ENCODE measurements at places on chromosomes 7 and 10. TPM values are rescaled to one million over a fixed set of nuclear protein-coding genes. Genes with fewer than 3 reads are reported as not detected.

MBL2 gene
- not detected for total RNA-seq

MOSPD3 gene
- total RNA-seq, result 43.5 TPM

PVRIG gene
- 61.6 TPM for total RNA-seq

ASIC3 gene
- 3.2 TPM for total RNA-seq

MYPN gene
- total RNA-seq, result not detected

SPDYE1 gene
- total RNA-seq, result not detected

CLDN3 gene
- not detected for total RNA-seq

BLVRA gene
- total RNA-seq, result 29.2 TPM

WIPF3 gene
- total RNA-seq, result not detected

SPACDR gene
- 3.6 TPM for total RNA-seq

CCDC172 gene
- not detected for total RNA-seq

- H3K27me3 ChIP-seq, result no peaks in the 10 kb centered on the region
- peak; percentile 91 for DNase-seq
- no peaks in the 10 kb centered on the region for H3K36me3 ChIP-seq
- H3K4me3 ChIP-seq, result peak overlapping the region; percentile 68
- H3K4me1 ChIP-seq, result peaks cover 54% of the 10 kb centered on the region
Measured at GRCh38 chr10:132447446-132448247, 50.6 kb downstream of the PWWP2B start.

- no peaks in the 10 kb centered on the region for H3K27me3 ChIP-seq
- peaks cover 8% of the 10 kb centered on the region for H3K36me3 ChIP-seq
- H3K4me1 ChIP-seq, result peaks cover 54% of the 10 kb centered on the region
- DNase-seq, result no peak
- peak overlapping the region; percentile 29 for H3K4me3 ChIP-seq
Measured at GRCh38 chr7:127413326-127413725, 20.8 kb upstream of the ZNF800 start.

DNA sequence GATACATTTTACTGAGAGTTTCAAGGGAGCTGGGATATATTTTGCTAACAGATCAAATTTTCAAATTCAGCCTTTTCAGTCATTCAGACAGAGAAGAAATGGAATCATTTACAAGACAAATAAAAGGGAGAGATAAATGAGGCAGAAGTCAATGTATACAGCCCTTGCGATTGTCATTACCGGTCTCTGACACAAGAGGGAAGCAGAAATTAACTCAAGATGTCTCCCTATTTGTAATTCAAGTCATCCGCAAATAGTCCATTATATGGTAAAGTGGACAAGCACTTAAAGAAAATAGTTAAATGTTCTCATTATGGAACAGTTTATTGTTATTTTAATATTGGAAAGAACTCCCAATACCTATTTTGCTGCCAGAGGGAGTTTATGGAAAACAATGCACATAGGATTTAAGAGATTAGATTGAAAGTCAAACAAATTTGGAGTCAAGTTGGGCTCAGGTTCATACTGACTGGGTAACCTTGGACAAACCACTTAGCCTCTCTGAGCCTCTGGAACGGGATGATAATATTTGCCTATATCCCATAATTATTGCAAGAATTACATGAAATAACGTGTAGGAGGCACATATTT, 89.3 kb upstream of the PRKCQ start:
- H3K4me3 ChIP-seq, result no peak overlapping the region
- H3K27me3 ChIP-seq, result peaks cover 11% of the 10 kb centered on the region
- H3K27ac ChIP-seq, result no peak overlapping the region
- H3K36me3 ChIP-seq, result no peaks in the 10 kb centered on the region

DNA sequence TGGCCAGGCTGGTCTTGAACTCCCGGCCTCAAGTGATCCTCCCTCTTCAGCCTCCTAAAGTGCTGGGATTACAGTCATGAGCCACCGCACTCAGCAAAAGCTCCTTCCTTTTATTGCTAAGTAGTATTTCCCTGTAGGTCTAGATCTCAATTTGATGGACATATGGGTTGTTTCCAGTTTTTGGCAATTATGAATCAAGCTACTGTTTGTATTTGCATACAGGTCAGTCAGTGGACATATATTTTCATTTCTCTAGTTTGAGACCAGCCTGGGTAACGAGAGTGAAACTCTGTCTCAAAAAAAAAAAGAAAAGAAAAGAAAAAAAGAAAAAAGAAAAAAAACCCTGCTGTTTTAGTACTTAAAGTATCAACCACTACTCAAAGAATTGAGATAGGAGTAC, 6.4 kb upstream of the PRKRIP1 start:
- DNase-seq, result no peak
- H3K27me3 ChIP-seq, result no peaks in the 10 kb centered on the region
- no peak overlapping the region for H3K27ac ChIP-seq
- H3K36me3 ChIP-seq, result peaks cover 14% of the 10 kb centered on the region
- no peaks in the 10 kb centered on the region for H3K4me1 ChIP-seq

GRCh38 chr7:28110427-28111012, 70.1 kb downstream of the JAZF1 start:
- no peaks in the 10 kb centered on the region for H3K27me3 ChIP-seq
- no peak overlapping the region for H3K4me3 ChIP-seq
- DNase-seq, result no peak
- no peaks in the 10 kb centered on the region for H3K4me1 ChIP-seq
- no peak overlapping the region for H3K27ac ChIP-seq

GRCh38 chr7:131173145-131173890, 154.4 kb upstream of the MKLN1 start:
- H3K27me3 ChIP-seq, result peaks cover 13% of the 10 kb centered on the region
- H3K27ac ChIP-seq, result no peak overlapping the region
- no peak overlapping the region for H3K4me3 ChIP-seq
- H3K36me3 ChIP-seq, result no peaks in the 10 kb centered on the region
- H3K4me1 ChIP-seq, result no peaks in the 10 kb centered on the region

DNA sequence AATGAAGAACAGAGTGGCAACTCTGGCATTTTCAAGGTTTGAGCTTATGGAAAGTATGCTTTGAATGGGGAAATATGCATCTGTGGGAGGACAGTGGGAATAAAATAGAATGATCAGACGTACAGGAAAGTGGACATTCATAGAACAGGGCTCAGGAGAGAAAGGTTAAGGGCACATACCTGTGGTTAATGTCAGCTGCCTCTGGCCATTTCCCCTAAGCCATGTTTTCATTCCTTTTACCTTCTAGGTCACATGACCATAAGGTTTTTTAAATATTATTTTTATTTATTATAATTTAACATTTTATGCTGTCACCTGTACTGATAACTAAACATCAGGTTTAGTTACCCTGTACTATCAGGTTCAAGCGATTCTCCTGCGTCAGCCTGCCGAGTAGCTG, 52.8 kb downstream of the LRRC4 start:
- H3K27me3 ChIP-seq, result no peaks in the 10 kb centered on the region
- DNase-seq, result no peak
- H3K4me1 ChIP-seq, result peaks cover 17% of the 10 kb centered on the region

DNA sequence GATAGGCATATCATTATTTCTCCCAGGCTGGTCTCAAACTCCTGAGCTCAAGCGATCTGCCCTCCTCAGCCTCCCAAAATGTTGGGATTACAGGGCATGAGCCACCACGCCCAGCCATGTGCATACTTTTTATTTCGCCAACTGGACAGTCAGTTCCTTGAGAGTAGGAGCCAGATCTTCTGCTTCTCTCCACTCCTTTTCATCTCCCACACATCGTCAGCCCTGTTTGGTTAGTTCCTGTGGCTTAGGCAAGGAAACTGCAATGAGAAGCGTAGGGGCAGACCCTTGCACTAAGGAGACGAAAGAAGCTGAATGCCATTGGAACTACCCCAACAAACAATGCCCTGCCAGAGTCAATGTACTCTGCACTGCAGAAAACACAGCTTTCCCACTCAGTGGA, 178.2 kb downstream of the TRIL start:
- no peak for DNase-seq
- no peaks in the 10 kb centered on the region for H3K36me3 ChIP-seq
- no peak overlapping the region for H3K27ac ChIP-seq
- no peaks in the 10 kb centered on the region for H3K27me3 ChIP-seq
- H3K4me3 ChIP-seq, result no peak overlapping the region

- no peak overlapping the region for H3K4me3 ChIP-seq
- no peaks in the 10 kb centered on the region for H3K27me3 ChIP-seq
- no peak overlapping the region for H3K27ac ChIP-seq
- H3K4me1 ChIP-seq, result no peaks in the 10 kb centered on the region
- no peaks in the 10 kb centered on the region for H3K36me3 ChIP-seq
Measured at GRCh38 chr7:19970514-19970913, 197.1 kb upstream of the TMEM196 start.

- no peak for DNase-seq
- H3K27ac ChIP-seq, result peak overlapping the region; percentile 83
- H3K27me3 ChIP-seq, result no peaks in the 10 kb centered on the region
- H3K4me3 ChIP-seq, result peak overlapping the region; percentile 62
- peaks cover 43% of the 10 kb centered on the region for H3K36me3 ChIP-seq
- H3K4me1 ChIP-seq, result peaks cover 55% of the 10 kb centered on the region
Measured at GRCh38 chr10:32347363-32348022, 535 bp upstream of the EPC1 start.

GRCh38 chr10:97736902-97737769, at the start of gene ZFYVE27:
TSS of gene ZFYVE27 (plus strand) at chr10:97737128. CDS start at chr10:97738478, 1,350 bp downstream.
- peak within 1 kb of the TSS; percentile 90 for H3K4me3 ChIP-seq
- peaks cover 34% of the 10 kb centered on the region for H3K36me3 ChIP-seq
- peak; percentile 97 for DNase-seq
- peaks cover 46% of the 10 kb centered on the region for H3K4me1 ChIP-seq

GRCh38 chr10:10605551-10606081, 412.1 kb upstream of the CELF2 start:
- H3K36me3 ChIP-seq, result no peaks in the 10 kb centered on the region
- no peak for DNase-seq
- H3K4me3 ChIP-seq, result no peak overlapping the region
- H3K27me3 ChIP-seq, result no peaks in the 10 kb centered on the region

GRCh38 chr7:339062-339342, 49.0 kb downstream of the FOXL3 start:
- H3K4me3 ChIP-seq, result no peak overlapping the region
- no peaks in the 10 kb centered on the region for H3K27me3 ChIP-seq

DNA sequence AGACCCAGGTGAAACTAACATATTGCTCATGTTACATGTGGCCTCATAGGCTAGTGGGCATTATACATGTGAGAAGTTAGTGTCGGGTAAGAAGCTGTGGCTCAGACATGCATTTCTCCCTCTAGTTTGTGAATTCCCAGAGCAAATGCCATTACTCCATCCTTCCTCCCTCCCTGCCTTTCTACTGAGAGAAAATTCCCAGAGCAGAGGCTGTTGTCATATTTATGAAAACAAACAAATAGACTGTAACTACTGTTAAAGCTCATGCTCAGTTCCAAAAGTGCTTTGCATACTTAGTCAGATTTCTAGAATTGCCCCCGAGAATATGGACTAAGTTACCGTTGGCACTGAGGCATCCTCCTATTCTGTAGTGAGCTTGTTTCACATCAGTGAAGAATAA, 29.0 kb downstream of the ZNRF2 start:
- peaks cover 15% of the 10 kb centered on the region for H3K4me1 ChIP-seq
- H3K4me3 ChIP-seq, result no peak overlapping the region
- peaks cover 2% of the 10 kb centered on the region for H3K36me3 ChIP-seq
- H3K27ac ChIP-seq, result no peak overlapping the region
- no peaks in the 10 kb centered on the region for H3K27me3 ChIP-seq
- DNase-seq, result no peak

DNA sequence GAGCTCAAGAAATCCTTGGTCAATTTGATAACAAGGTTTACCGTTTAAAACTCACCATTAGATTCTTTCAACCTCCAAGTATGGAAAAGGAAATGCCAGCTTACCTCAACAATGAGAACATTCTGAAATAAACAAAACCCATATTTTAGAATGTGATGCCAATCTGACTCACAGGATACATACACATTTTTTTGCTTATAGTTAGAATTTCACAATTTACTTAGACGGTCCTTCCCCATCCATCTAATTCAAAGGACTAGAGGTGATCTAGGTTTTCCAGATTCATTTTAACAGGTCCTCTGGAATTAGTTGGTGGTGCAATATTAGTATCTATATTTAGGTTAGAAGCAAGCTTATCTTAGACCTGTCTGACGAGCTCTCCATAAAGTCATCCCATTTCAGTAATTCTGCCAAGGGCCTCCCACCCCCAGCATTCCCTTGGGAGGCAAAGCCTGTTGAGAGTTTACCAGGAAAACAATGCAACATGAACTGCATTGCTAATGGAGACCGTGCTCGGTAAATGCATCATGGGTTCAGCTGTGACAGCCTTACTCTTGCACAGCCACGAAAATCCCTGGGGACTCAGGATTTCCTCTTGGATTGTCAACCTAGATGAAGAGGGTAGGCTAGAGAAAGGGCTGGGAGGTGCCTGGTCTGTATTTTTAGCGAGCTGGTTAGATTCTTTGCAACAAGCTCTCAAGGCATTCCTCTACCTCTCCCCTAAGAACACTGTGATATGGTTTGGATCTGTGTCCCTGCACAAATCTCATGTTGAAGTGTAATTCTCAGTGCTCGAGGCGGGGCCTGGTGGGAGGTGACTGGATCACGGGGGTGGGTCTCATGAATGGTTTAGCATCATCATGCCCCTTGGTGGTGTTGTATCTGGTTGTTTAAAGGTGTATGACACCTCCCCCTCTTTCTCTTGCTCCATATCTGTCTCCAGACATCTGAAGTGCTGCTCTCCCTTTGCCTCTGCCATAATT, 93.8 kb downstream of the PRTFDC1 start:
- H3K27ac ChIP-seq, result no peak overlapping the region
- DNase-seq, result no peak
- H3K4me1 ChIP-seq, result peaks cover under 1% of the 10 kb centered on the region
- peaks cover 2% of the 10 kb centered on the region for H3K36me3 ChIP-seq

DNA sequence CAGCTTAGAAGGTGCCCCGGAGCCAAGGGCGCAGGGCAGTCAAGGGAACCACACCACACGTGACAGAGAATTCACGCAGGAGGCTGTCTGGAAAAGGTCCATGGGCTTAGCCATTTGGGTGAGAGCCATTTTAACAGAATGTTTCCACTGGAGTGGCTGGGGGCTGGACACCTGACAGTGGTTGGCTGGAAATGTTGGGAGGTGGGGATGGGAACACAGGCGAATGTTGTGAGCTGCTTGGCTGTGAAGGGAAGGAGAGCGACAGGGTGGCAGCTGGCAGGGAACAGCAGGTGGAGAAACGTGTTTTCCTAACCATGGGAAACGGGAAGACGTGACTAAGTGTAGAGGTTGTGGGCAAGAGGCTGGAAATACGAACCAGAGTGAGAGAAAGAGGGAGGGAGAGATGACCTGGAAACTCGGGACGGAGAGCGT, 100.5 kb upstream of the ZNF32 start:
- no peaks in the 10 kb centered on the region for H3K36me3 ChIP-seq
- no peak overlapping the region for H3K4me3 ChIP-seq
- H3K4me1 ChIP-seq, result no peaks in the 10 kb centered on the region
- peaks cover 14% of the 10 kb centered on the region for H3K27me3 ChIP-seq
- H3K27ac ChIP-seq, result no peak overlapping the region

DNA sequence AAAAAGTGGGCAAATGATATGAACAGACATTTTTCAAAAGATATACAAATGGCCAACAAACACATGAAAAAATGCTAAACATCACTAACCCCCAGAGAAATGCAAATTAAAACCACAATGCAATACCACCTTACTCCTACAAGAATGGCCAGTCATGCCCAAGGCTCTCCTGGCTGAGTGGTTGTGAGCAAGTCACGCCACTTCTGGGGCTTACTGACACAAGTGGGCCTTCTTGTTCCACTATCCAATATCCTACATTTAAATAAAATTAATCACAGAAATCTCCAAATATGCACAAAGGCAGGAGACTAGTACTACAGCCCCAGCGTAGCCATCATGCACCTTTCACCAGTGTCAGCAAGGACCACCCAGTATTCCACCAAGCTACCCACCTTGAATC, 181.9 kb downstream of the TNS3 start:
- no peak overlapping the region for H3K27ac ChIP-seq
- DNase-seq, result no peak
- H3K36me3 ChIP-seq, result no peaks in the 10 kb centered on the region
- no peaks in the 10 kb centered on the region for H3K4me1 ChIP-seq
- no peaks in the 10 kb centered on the region for H3K27me3 ChIP-seq

Measured in activated CD8-positive, alpha-beta T cell treated with anti-CD3 and anti-CD28 coated beads, Interleukin-2, amount 10 ng/mL, durations not matched to agents 7 days and 5 days (primary cell).